CD8-positive, alpha-beta memory T cell (primary cell): ENCODE measurements at places on chromosomes 3 and 15.
A peak's percentile ranks its signal among the peaks of the same experiment; 100 is the strongest.

DNA sequence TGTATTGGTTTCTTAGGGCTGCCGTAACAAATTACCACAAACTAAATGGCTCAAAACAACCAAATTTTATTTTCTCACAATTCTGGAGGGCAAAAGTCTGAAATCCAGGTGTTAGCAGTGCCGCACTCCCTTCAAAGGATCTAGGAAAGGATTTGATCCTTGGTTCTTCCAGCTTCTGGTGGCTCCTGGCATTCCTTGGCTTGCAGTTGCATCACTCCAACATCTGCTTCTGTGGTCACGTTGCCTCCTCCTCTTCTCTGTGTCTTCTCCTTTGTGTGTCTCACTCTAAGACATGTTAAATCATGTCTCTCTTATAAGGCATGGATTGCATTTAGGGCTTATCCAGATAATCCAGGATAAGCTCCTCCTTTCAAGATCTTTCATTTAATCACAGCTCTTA lies 262.2 kb downstream of the MEX3B start:
- DNase-seq = no peak

DNA sequence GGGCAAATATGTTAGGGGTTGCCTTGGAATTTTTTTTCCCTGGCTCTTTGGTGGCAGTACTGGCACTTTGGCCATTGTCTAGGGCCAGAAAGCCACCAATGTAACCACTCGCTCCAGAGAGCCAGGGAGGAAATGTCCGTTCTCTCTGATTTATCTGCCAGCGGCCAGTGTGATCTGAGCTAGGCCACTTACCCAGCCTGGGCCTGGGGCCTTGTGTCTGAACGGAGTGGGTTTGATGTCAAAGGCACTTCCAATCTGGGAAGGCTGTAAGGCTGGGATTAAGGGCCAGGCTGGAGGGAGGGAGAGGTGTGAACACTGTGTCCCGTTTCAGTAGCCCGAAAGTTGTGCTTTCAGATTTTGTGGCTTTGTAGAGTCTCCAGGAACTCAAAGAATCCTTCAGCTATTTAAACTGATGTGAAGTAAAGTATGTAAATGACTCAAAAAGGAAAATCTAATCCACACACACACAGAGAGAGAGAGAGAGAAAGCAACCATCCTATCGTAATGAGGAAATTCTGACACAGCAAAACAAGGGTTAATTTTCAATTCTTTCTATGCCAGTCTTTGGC lies 271.0 kb downstream of the PDZRN3 start:
- DNase-seq = no peak

GRCh38 chr3:119792270-119792669 lies 10.4 kb downstream of the NR1I2 start:
- DNase-seq = no peak

GRCh38 chr3:98460220-98460619 lies 2.8 kb upstream of the OR5K1 start:
- no peak for DNase-seq

- DNase-seq = no peak
Observed at GRCh38 chr3:67804089-67804488, 149.7 kb upstream of the SUCLG2 start.

DNA sequence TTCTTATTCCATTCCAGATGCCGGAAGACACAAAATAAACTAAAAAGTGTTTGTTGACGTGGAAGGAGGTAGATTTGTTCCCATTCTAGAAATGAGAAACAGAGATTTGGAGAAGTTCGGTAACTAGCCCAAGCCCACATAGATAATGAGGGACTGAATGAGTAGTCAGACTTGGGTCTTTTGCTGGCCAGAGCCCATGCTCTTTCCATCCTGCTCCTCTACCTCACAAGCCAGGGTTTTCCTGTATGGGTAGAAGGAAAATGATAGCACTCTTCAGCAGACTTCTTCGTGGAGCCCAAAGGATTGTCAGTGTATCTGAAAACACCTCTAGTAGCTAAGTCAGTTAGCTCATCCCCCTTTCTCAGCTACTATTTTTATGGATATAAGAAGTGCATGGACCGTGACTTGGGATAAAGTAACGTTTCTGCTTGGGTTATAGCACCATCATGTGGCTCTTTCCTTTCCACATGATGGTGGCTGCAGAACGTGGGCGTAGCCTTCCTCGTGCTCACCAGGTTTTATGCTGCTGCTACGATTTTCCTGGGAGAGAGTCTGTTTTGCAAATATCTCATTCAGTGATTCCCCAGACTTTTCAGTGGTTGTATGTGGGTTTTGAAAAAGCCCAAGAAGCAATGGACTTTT lies 84.6 kb downstream of the DGKG start:
- DNase-seq = no peak

DNA sequence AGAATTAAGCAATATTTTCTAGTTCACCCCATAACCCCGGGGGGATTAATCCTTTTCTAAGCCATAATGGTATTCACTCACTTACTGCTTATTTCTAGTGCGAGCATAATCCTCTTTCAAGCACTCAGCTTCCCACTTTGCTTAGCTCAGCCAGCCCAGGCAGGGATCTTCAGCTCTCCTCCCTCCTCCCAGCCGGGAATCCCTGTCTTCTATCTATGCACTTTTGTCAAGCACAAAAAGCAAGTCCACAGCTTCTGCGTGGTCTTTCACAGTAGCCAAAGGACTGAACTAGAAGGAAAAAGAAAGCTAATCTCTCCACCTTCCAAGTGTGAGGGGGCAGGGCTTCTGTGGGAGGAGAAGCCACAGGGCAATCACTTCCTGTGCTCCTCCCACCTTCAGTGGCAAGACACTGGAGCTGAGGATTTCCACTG lies 62.8 kb downstream of the PEX5L start:
- no peak for DNase-seq

DNA sequence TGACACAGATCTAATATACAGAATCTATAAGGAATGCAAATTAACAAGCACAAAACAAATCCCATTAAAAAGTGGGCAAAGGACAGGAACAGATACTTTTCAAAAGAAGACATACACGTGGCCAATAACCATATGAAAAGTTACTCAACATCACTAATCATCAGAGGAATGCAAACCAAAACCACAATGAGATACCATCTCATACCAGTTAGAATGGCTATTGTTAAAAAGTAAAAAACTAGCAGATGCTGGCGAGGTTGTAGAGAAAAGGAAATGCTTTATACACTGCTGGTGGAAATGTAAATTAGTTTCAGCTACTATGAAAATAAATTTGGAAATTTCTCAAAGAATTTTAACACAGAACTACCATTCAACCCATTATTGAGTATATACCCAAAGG lies 50.7 kb downstream of the ADAMTS17 start:
- DNase-seq = no peak

- no peak for DNase-seq
Observed at GRCh38 chr3:43075904-43076661, 29.8 kb downstream of the POMGNT2 start.

DNA sequence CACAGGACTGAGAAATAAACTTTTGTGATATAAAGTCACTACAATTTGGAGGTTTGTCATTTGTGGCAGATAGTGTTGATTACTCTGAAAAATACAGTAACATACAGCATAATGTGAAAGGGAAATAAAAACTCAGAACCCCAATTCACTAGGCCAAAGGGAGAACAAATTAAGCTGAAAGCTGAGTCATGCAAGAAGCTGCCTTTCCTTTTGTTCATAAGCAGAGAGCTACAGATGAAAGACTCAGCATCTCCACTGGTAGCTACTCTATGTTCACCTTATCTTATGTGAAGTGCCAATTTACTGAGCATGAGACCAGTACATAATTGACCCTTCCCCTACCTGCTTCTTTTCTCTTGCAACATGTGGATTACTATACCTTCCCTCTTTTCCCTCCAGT lies 19.3 kb upstream of the SLTM start:
- DNase-seq = no peak

GRCh38 chr3:42099020-42099765 lies 8.0 kb downstream of the TRAK1 start:
- no peak for DNase-seq

DNA sequence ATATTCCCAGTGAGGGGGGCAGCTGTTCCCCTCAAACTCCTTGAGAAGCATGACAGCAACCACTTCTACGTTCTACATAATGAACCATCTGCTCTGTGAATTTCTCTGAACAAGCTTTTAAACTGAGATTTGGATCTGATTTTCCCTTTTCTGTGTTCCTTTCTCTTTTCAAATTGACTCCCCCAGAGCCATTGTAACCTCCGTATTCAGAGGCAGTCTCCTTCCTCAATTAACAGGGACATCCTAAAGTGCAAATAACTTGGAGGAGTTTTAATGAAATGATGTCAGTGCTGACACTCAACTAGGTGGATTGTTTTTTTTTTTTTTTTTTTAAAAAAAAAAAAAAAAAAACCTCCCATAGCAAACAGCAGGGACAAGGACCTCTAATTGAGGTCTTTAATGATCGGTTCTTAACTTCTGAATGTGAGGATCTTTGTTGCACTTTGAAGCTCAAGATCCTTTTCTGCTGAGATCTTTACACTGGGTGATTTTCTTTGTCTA lies 48.8 kb downstream of the ADAMTS9 start:
- no peak for DNase-seq

DNA sequence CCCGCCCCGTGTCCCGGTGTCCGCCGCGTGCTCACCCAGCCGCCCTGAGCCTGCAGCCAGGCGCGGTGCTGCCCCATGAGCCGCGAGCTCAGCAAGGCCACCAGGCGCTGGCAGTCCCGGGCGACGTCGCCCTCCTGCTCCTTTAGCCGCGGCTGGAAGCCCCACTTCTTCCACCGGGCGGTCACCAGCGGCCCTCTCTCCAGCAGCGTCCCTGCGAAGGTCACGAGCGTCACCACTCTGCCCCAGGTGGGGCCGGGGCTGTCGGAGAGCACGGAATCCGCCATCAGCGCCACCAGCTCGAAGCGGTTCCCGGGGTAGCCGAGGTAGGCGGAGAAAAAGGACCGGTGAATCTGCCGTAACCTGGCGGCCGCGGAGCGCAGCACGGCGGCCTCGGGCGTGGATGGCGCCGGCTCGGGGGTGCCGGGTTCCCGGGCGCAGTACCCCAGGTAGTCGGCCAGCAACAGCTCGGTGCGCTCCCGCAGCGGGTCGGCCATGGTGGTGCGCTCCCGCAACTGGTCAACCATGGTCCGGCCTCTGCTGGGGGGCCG lies 298 bp downstream of the BCL2L10 start:
- DNase-seq = peak; percentile 45

- DNase-seq = no peak
Observed at GRCh38 chr15:92395098-92395635, 1.5 kb downstream of the ST8SIA2 start.

DNA sequence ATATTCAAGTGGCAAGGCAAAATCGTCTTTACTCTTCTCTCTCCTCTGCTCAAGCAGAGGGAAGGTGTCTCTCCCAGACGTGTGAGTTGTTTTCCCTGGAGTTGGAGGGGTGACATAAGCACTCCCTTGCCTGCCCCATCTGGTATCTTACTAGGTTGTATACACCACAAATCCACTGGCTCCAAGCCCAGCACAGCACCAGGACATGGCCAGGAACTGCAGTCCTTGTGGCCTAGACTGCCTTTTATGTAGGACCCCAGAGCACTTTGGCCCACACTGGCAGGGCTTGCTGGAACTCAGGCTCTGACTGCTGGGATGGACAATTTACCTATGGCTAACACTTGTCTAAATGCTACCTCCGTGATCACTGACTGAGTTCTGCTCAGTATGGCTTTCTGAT lies 34.0 kb downstream of the DZIP3 start:
- no peak for DNase-seq

GRCh38 chr3:16456784-16457415 lies 56.6 kb downstream of the RFTN1 start:
- no peak for DNase-seq

DNA sequence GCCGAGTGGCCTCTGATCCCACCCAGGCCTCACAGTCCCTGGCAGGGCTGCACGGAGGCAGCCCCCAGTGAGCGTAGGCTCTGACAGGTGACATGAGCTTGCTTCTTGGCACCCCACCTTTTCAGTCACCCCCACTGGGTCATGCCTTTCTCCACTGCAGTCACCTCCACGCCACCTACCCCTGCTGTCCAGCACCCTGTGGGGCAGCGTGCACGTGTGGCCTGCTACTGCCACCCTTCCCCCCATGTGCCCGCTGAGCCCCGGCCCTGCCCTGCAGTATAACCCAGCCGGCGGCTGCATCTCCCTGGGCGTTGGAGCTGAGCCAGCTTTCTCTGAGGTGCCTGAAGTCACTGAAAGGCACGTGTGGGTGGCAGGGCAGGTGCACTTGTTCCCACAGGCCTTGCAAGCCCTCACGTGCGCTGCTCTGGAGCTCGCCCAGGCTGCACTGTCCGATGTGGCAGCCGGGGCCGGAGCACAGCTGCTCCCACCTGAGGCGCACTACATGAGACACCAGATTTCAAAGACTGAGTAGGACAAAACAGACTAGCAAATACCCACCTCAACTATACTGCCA lies 65.6 kb downstream of the NIPA2 start:
- DNase-seq = no peak

DNA sequence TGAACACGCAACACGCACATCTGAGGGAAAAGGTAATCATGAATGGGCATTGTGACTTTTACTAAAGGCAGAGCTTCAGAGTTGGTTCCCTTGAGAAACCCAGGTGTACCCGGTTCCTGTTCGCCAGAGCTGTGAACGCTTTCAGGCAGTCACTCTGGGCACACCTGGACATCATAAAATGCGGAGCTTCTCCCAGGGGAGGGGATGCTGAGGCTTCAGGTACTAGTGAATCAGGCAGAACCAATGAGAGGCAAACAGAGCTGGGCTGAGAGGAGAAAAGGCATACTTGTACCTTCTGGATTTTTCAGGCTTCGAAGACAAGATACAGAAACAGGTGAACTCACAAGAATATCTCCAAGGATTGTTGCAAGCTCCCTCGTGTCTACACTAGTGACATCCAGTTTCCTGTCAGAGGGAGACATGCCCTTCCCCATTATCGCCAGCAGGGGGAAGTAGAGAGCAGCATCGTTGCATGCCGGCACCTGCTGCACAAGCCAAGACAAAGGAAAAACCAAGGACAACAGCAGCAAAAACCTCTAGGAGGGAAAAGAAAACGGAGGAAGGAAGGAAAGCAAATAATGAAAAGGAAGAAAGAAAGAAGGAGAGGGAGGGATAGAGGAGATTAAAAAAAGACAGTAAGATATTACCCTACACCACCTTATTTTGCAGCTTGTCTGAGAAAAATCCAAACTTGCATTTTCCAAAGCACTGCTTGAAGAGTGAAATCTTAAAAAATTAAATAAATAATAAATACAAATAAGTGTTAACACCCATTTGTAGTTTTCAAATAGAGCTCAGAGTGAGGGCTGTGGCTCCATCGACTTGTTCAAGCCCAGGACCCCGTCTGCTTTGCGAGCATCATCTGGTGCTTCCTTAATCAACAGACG lies 2.0 kb downstream of the AHSG start:
- peak; percentile 56 for DNase-seq

GRCh38 chr3:186354100-186354499 lies 7.9 kb downstream of the DGKG start:
- DNase-seq = no peak

DNA sequence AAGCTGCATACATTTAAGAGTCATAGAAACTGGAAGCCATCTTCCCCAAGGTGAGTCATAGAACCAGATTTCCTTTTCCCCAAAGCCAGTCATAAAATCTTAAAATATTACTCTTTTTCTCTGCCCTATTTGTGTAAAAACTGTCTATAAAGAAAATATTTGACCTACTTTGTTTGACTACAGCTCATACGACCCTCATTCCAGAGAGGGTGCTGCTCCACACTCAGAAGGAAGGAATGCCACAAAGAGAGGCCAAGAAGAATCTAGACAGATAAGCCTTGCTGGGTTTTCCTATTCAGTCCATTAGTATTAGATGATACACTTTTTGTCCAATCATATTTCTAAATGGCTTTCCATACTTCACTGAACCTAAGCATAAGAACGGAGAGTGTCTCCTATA lies 671.6 kb upstream of the SGO1 start:
- no peak for DNase-seq
